Activated naive CD4-positive, alpha-beta T cell treated with anti-CD3 and anti-CD28 coated beads, Interleukin-2, amount 50 U/mL, for 16 hours (primary cell): ENCODE measurements at places on chromosomes 7 and 10.

DNA sequence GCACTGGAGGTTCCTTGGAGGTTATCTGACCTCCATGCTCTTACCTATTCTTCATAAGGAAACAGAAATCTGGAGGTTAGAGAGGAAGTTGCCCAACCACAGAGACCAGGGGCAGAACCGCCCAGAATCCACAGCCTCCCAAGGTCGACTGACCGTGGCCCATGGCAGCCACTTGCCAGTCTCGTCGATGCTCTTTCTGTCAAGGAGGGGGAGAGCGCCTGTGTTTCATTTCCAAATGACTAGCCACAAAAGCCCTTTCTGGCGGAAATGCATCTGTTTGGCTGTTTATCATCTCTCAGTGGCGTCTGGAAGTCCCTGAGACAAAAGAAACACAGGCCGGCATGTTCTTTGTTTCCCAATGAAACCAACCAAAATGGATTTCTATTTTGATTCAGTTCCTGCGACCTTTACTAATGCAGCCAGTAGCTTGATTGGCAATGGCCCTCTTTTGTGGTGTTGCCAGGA is 2.9 kb downstream of the RAMP3 start:
- no peak for DNase-seq

DNA sequence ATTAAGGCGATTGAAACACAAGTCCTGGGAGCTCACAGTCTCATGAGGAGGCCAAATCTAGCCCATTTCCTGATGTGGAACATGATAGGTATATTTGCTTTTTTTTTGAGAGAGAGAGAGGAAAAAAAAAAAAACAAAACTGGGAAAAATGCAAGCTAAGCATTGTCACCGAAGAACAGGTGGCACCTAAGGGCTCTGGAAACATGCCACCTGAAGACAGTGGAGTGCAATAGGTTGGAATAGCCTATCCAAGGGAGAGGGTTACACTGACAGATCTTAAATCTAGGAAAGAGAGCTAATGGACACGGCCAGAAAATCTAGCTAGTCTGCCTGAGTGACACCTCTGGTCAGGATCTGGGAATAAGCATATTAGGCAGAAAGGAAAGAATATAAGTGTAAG is 110.2 kb downstream of the SRI start:
- DNase-seq: no peak

GRCh38 chr10:75828413-75828812 is 397.0 kb downstream of the LRMDA start:
- DNase-seq: no peak

DNA sequence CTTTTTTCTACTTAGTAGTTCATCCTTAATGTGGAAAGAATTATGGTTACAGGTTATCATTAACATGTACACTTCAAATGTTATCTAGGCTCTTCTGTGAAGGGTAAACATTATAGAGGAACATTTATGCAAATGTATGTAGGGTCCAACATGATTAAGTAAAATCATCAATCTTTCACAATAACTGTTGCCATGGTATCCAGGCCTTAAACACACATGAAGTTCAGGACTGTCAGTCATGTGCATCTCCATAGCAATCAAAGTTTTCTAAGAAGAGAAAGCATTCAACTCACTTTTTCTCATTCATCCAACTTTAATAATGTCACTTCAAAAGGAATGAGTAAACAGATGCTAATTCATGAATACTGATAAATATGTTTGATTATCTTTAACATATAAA is 83.6 kb downstream of the DNAJC1 start:
- DNase-seq: no peak
